HT1080 (cell line): ENCODE measurements at places on chromosomes 4 and X.

DNA sequence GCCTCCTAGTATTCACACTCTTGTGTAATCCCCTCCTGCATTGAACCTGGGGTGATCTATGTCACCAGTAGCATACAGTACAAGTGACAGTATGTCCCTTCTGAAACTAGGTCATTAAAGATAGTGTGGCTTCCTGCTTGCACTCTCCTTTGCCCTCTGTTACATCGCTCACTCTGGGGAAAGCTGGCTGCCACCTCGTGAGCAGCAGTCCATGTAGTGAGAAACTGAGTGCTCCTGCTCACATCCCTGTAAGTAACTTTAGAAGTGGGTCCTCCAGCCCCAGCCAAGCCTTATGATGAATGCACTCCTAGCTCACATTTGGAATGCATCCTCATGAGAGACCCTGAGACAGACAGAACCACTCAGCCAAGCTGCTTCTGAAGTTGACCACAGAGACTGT is 89.8 kb upstream of the TNIP3 start:
- no peak for DNase-seq

DNA sequence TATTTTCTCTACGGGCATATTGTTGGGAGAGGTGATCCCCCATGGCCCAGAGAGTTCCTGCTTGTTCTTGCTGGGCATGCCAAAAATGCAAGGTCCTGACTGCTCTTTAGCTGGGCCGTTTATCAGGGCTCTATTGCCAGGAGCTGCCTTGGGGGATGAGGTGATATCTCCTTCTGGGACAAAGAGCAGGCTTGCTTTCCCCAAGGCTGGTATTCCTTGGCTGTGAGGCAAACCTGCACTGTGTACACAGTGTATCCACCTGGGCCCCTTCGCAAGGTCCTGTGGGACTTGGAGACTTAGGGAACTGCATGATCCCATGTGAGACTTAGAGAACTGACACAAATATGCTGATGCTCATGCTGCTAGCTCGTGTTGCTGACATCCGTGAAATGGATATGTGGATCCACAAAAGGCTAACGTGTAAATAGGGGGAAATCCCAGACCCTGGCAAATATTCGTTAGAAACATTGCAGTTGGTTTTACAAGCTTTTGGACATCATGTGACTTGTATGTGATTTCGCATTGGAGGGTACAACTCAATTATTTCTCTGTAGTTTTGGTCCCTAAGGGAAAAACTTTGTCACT is 24.4 kb upstream of the ZFX start:
- DNase-seq, result no peak

- DNase-seq, result no peak
These were observed 27.3 kb upstream of the CDKN2AIP start for GRCh38 chr4:183416879-183417755.

DNA sequence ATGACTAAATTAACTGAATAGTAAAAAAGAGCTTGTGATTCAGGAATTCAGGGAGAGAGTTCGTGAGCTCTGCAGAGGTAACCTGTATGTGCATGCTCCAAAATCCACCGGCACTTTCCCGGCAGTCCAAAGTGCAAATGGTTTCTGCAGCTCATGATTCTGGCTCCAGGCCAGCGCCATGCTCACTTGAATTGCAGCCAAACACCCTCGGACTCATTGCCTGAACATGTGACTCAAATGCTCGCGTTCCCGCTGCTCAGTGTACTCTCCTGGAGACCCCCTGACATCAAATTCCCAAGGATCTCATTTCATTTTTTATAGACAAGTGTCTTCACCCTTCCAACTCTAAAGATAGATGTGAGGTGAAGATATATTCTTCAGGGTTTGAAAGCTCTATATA is 44.1 kb upstream of the SH3RF1 start:
- peak; percentile 72 for DNase-seq

DNA sequence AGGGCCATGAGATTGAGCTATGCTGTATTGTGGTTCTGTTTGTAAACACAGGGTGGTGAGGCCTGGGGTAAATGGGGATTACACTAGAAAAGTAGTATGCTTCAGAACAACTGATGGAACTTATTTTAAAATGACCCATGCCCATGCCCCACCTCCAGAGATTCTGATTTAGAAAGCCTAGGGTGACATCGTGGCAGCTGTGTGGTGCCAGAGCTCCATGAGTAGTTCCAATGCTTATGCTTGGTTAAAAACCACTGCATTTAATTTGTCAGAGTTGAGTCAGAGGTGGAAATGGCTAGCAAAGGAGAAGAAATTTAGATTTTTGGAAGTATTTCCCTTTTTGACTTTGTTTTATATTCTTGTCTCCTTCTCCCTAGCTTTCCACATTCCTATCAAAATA is 63.4 kb upstream of the PDE5A start:
- DNase-seq, result no peak

- no peak for DNase-seq
These were observed 17.2 kb upstream of the MSL3 start for GRCh38 chrX:11740794-11741193.

GRCh38 chr4:70153937-70154336 is at the start of gene PRR27:
Gene PRR27 (plus strand): TSS chr4:70154237. CDS start chr4:70154376, 139 bp downstream.
- DNase-seq, result no peak

DNA sequence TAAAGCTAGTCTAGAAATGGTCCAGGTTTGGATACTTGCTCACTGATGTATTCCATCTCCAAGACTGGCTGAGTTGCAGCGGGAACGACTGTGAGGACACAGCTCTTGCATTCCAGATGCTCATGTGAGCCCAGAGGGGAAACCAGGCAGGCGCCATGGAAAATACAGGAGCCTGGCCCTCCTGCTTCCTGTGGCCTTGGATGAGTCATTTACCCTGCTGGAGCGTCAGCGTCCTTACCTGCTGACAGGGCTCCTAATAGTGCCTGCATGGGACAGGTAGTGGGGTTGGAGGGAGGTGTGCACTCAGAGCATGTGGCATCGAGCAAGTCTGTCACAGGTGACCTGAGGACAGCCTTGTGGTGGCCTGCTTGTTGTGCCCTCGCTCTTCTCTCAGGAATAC is 69.4 kb downstream of the NSG1 start:
- DNase-seq, result peak; percentile 55

- DNase-seq, result no peak
These were observed 1367.8 kb upstream of the IGFBP7 start for GRCh38 chr4:58477950-58478349.

DNA sequence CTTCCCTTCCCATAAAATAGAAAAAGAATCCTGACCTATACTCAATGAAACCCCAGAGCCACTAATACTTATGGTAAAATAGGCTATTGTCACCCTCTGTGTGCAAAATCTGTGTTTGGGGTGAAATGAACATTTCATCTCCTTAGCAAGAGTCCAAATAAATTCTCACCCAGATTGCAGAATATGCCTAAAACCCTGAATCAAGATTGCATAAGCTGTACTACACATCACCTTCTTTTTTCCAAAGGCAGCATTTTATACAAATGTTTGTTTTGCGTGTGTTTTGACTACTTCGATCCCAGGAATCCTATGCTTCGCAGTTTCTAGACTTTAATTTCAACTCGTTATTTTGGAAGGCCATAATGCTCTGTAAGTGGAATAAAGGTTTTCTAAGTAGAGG is 12.2 kb upstream of the HADH start:
- DNase-seq, result no peak

DNA sequence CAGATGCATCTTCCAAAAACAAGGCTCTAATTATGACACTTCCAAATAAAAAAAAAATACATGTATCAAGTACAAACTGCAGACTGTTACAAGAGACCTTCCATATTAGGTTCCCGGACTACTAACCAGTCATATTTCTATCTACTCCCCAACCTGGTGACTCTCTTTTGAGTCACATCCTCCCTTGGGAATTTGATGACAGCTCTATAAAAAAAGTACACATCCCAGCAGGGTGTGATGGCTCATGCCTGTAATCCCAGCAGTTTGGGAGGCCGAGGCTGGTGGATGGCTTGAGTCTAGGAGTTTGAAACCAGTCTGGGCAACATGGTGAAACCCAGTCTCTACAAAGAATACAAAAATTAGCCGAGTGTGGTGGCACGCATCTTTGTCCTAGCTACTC is 14.9 kb downstream of the RPGR start:
- peak; percentile 94 for DNase-seq

DNA sequence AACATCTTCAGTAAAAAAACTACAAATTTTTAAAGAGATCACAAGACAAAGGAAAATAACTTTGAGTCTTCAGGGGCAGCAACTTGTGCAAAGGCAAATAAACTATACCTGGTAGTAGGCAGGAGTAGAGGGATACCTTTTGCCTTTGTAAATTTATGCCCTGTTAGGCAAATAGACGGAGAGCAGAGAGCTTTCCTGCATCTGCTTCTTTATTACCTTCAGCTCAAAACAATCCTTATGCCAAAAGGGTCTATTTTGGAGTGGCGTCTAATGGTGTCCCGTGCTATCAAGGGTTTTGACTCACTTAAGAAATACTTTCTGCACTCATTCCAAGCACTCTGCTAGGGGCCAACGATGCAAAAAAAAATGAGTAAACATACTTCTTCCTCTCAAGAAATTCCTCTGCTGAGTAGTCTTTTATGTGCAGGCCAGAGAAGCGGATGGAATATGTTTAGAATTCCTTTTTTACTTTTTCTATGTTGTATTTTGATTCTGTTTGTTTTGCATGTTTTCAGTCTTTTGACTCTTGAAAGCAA is 131.9 kb downstream of the ANXA5 start:
- peak; percentile 5 for DNase-seq

DNA sequence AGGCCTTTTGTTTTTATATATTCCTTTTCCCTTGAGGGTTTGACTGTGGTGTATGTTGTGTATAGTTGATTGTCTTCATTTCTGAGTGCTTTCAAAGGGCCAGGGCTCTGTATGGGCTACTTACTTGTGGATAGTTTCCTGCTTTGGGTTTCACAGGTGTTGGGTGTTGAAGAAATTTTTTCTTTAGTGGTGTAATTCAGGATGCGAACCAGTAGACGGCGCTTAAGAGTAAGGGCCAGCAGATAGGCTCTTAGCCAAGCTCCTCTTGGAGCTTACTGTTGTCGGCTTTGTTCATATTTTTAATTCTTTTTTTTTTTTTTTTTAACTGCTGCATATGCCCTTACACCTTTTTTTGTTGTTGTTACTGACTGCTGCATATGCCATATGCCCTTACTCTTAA is 276.3 kb upstream of the GALNT7 start:
- peak; percentile 65 for DNase-seq

DNA sequence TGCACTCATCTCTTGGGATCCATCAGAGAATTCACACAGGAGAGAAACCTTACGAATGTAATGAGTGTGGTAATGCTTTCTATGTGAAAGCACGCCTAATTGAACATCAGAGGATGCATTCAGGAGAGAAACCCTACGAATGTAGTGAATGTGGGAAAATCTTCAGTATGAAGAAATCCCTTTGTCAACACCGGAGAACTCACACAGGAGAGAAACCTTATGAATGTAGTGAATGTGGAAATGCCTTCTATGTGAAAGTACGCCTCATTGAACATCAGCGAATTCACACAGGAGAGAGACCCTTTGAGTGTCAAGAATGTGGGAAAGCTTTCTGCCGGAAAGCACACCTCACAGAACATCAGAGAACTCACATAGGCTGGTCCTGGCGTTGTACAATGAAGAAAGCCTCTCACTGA is 42.8 kb downstream of the ZNF157 start:
- DNase-seq, result no peak

DNA sequence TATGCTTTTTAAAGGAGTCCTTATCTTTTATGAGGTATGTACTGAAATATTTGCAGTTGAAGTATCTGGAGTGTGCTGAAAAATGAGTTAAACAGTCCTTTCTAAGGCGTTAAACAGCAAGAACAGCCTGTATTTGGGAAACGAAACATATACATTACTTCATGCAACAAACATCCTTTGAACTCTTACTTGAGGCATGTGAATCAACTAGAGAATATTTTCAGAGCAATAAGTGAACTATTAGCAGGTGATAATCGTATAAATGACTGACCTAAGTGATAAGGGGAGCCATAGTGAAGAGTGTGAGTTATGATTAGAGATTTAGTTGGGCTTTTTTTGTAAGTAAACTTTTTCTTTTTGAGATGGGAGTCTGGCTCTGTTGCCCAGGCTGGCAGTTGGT is 45.9 kb upstream of the RHOH start:
- DNase-seq, result no peak

- no peak for DNase-seq
These were observed 69.3 kb downstream of the BTC start for GRCh38 chr4:74724979-74725378.

GRCh38 chr4:6733358-6734164 is 17.6 kb downstream of the BLOC1S4 start:
- DNase-seq, result no peak

- peak; percentile 28 for DNase-seq
These were observed 708.9 kb downstream of the IL1RAPL1 start for GRCh38 chrX:29295987-29296680.

- DNase-seq, result no peak
These were observed 1.4 kb downstream of the MAMLD1 start for GRCh38 chrX:150364347-150365050.

GRCh38 chrX:10045327-10046000 is 78.3 kb downstream of the CLDN34 start:
- no peak for DNase-seq

DNA sequence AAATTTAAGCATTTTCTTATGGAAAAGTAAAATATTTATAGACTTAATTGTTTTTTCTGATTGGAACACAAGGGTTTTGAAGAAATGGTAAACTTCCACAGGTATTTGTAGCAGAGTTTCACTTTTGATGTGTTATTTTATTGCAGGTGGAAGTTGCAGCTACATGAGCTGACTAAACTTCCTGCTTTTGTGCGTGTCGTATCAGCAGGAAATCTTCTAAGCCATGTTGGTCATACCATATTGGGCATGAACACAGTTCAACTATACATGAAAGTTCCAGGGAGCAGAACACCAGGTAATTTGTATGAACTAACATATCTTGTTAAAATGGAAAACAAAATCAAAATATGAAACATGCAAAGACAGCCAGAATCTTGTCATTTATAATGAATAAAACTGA is 117.4 kb downstream of the DIPK2B start:
- no peak for DNase-seq

GRCh38 chrX:68723491-68724155 is 76.2 kb downstream of the STARD8 start:
- no peak for DNase-seq

DNA sequence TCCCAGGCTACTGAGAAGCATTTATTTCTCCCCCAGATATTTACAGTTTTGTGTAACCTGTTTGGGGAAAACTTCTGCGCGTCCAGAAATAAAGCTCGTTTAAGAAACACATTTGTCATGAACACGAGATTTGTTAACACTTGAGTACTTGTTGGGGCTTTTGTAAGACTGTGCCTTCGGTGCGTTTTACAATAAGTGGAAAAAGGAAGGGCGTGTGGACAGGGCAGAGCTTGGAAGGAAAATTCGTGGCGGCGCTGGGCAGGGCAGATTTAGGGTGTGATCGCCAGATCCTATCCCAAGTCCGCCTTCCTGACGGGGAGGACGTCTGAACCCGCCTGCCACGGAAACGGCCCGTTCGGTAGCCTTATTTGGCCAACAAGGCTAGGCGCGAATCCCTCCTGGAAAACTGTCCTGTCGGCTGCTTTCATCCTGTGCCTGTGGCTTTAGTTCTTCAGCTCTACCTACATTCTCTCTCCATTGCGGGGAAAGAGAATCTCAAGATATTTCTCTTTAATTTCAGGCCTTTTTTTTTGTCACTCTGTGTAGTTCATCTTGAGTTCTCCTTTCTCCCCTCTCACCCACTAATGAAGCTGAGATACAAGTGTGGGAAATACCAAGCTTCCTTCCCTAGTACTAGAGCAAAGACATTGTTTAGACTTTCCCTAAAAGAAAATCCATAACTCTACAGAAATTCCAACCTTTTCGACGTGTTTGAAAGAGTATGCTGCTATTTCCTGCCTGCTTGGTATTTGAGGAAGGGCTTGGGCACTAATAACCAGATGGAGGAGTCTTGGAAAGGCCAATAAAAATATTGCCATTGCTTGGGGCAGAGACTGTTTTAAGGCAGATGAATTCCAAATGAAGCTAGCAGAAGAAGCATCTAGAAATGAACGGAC is 982 bp downstream of the PDLIM5 start:
- peak; percentile 80 for DNase-seq
